Sigmoid colon (tissue), 7 donors: ENCODE measurements at places on chromosomes 6 and 20. TPM values are rescaled to one million over a fixed set of nuclear protein-coding genes. Genes with fewer than 3 reads are reported as not detected.

GHRH gene
- total RNA-seq, result not detected

RAB23 gene
- 188 TPM for total RNA-seq

DNA sequence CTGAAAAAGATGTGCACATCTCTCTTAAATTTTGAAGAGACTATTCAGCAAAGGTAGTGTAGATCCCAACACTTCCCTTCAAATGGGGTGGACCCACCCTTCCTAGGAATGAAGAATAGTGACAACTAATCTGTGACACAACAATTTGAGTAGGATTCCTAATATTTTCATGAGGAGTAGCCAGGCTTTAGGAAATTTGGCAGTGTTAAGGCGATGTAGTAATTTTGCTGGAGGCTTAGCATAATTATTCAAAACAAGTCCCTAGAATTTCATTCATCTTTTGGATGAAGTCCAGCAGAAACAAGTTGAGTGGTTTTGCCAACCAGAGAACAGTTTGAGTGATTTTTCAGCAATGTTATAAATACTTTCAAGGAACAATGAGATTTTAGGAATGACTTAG, 52.4 kb downstream of the ELOVL4 start:
- no peak overlapping the region for H3K27ac ChIP-seq
- no peak overlapping the region for H3K4me3 ChIP-seq
- H3K4me1 ChIP-seq, result no peaks in the 10 kb centered on the region
- no peak for DNase-seq
- H3K36me3 ChIP-seq, result no peaks in the 10 kb centered on the region

DNA sequence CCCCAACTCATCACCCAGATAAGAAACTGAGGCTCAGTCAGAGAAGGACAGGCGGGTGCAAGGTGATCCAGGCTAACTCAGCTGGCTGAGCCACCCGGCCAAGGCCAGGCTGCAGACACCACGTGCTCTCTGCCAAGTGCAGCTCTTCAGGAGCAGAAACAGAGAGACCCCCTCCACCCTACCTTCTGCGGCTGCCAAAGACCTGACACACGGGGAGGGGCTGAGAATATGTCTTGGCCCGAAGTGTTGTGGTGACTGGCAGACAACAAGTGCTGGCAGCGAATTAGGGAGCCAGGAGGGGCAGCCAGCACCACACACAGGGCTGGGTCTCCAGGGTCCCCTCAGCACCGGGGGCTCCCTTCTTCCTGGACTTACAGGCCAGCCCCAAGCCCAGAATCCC, 22.5 kb downstream of the PREX1 start:
- H3K4me1 ChIP-seq, result no peaks in the 10 kb centered on the region
- H3K4me3 ChIP-seq, result no peak overlapping the region
- no peaks in the 10 kb centered on the region for H3K27me3 ChIP-seq

GRCh38 chr6:121067381-121067780, 266.9 kb downstream of the TBC1D32 start:
- no peak overlapping the region for H3K27ac ChIP-seq
- no peaks in the 10 kb centered on the region for H3K4me1 ChIP-seq
- H3K4me3 ChIP-seq, result no peak overlapping the region

- no peaks in the 10 kb centered on the region for H3K36me3 ChIP-seq
- no peak overlapping the region for H3K27ac ChIP-seq
- H3K27me3 ChIP-seq, result no peaks in the 10 kb centered on the region
- no peak overlapping the region for H3K4me3 ChIP-seq
- no peaks in the 10 kb centered on the region for H3K4me1 ChIP-seq
Observed at GRCh38 chr6:1110164-1110563, 201.7 kb upstream of the FOXQ1 start.

DNA sequence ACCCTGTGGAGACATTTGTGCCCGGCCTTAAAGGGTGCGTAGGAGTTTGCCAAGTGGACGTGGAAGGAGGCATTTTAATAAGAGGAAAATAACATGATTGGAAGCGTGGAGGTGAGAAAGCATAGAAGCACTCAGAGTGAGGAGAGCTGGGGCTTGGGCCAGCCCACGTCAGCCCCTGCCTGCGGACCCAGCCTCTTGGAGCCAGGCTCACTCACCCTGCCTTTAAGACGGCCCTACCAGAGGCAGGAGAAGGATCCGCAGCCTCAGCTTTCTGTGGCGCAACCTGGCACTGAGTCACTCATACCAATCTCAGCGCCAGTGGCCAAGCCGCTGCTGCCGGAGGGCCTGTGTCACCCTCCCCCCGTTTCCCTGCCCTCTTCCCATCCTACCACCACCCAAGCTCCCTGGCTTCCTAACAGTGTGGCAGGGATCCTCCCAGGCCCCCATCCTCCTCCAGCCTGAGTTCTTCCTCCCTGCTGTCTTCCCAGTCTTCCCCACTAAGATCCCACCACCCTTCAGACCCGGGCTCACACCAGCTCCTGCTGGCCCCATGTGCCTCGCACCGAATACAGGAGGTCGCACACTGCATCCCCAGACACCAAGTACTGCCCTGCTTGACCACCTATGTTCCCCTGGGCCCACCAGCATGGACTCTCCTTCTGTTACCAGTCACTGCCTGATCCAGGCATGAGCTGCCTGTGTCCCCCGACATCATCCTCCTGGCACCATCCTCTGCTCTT, 285.2 kb downstream of the UST start:
- no peak overlapping the region for H3K4me3 ChIP-seq
- H3K36me3 ChIP-seq, result no peaks in the 10 kb centered on the region
- H3K27me3 ChIP-seq, result no peaks in the 10 kb centered on the region
- peaks cover 18% of the 10 kb centered on the region for H3K4me1 ChIP-seq
- peak overlapping the region; percentile 71 for H3K27ac ChIP-seq
- no peak for DNase-seq

C20orf204 gene
- total RNA-seq, result 0.33 TPM

- no peak overlapping the region for H3K4me3 ChIP-seq
- DNase-seq, result no peak
- H3K4me1 ChIP-seq, result no peaks in the 10 kb centered on the region
- no peaks in the 10 kb centered on the region for H3K27me3 ChIP-seq
- no peaks in the 10 kb centered on the region for H3K36me3 ChIP-seq
Observed at GRCh38 chr6:124090491-124090890, 286.8 kb downstream of the NKAIN2 start.

GRCh38 chr6:161407115-161407514, 133.3 kb upstream of the AGPAT4 start:
- H3K4me1 ChIP-seq, result no peaks in the 10 kb centered on the region
- no peak overlapping the region for H3K4me3 ChIP-seq
- no peaks in the 10 kb centered on the region for H3K27me3 ChIP-seq
- no peak for DNase-seq
- no peaks in the 10 kb centered on the region for H3K36me3 ChIP-seq

DNA sequence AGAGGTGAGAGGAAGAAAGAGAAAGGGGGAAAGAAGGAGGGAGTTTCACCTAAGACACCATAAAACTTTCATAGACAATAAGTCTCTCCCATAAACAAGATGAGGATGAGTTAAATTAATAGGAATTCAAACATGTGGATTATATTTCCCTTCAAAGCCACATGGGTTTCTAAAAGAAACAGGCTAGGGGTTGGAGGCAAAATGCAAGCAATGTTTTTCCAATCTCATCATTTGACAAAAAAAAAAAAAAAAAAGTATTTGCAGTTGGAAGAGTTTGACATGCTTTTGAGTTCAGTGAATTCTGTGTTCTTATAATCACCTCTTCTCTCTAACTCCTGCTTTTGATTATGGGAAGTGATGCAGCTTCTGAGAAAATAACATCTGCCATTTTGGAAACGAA, 286.5 kb upstream of the PRND start:
- no peaks in the 10 kb centered on the region for H3K4me1 ChIP-seq
- H3K27ac ChIP-seq, result no peak overlapping the region
- H3K36me3 ChIP-seq, result no peaks in the 10 kb centered on the region
- no peak overlapping the region for H3K4me3 ChIP-seq
- no peaks in the 10 kb centered on the region for H3K27me3 ChIP-seq

DNA sequence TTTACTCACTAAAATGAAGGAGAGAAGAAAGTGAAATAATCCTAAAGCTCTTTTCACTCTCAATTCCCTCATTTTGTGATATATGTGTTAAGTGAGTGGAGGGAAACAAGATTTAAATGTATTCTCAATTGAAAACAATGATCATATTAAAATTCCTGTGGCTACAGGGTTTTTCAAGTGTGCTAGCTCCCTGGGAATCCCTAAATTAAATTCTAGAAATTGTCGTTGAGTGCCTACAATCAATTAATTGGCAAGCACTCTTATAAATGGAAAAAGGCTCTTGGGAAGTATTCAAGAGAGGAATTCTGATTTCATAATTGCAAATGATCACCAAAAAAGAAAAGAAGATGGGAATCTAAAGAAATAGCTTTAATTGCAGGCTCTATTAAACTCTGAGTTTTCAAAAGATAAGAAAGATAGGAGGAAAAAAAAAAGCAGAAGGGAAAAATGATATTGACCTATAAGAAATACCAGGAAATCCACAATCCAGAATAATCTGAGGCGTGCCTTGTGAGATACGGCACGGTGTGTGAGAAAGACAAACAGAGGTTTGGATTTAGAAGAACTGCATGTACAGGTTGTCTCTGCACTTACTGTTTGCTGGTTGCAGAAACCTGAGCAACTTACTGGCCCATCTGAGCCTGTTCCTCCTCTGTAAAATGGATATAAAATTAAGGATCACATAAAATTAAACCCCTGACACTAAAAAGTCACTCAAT, 18.3 kb upstream of the MBOAT1 start:
- H3K27me3 ChIP-seq, result no peaks in the 10 kb centered on the region
- no peak overlapping the region for H3K4me3 ChIP-seq
- no peak for DNase-seq
- H3K36me3 ChIP-seq, result no peaks in the 10 kb centered on the region
- no peak overlapping the region for H3K27ac ChIP-seq

DNA sequence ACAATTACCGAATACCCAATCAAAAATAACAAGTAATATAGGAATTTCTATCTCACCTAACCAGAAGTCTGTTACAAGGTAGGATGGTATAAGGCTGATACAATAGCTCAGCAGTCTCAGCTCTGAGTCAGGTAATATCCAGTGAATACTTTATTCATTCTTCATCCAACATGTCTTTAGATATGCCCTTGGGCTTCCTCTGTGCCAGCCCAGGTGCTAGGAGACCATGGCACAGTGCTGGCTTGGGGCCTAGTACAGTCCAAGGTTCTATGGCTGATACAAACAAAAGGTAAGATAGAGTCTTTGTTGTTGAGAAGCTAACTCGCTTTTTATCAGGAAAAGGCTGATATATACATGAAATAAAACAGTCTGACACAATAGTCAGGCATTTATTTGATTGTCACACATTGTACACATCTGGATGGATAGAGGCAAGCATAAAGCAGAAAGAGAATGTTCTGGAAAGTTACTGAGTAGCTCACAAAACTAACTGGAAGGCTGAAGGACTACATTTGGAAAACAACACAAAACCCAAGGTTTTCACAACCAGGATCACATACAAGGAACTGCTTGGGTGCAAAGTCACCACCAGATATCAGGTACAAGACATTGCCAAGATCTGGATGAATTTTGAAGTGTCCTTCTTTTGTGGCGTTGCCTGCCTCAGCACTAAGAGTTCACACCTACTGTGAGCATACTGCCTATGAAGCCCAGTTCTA, 110.4 kb upstream of the SCAF8 start:
- no peaks in the 10 kb centered on the region for H3K4me1 ChIP-seq
- no peak overlapping the region for H3K4me3 ChIP-seq
- no peak for DNase-seq
- H3K27me3 ChIP-seq, result no peaks in the 10 kb centered on the region
- no peaks in the 10 kb centered on the region for H3K36me3 ChIP-seq
